Retina (tissue), 1 donor: ENCODE measurements at places on chromosomes 11 and 22.

- no peak for DNase-seq
Measured at GRCh38 chr11:55726715-55727324, 46.4 kb upstream of the OR5D13 start.

DNA sequence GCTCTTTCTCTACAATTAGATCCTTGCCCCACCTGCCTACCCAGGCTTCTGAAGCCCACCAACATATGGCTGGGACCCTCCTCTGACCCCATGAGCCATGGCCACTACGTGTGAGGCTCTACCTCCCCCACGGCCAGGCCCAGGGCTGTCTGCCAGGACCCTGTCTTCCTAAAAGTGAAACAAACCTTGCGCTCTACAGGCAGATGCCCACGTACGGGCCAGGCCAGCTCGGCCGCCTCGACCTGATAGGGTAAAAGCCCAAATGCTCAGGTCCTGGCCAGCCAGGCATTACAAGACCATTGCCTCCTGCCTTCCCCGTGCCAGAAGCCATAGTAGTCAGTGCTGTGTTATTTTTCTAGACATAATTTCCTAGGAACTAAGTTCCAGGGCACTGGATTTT, 1496.4 kb downstream of the BRD1 start:
- DNase-seq, result no peak

DNA sequence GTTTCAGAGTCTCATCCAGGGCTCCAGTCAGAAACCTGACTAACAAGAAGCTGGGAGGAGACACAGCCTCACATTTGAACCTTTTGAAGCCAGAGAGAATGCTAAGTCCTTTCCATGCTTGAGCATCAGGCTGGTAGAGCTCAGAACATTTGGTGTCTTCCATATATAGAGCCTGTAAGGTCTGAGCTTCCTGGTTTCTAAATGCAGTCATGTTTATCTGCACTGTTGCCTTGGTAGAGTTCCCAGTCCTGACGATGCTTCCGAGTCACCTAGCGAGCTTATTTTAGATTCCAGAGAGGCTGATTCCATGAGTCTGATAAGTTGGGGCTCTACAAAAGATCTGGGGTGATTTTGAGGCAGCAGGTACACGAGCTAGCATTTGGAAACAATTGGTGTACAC, 68.4 kb upstream of the SORL1 start:
- no peak for DNase-seq

DNA sequence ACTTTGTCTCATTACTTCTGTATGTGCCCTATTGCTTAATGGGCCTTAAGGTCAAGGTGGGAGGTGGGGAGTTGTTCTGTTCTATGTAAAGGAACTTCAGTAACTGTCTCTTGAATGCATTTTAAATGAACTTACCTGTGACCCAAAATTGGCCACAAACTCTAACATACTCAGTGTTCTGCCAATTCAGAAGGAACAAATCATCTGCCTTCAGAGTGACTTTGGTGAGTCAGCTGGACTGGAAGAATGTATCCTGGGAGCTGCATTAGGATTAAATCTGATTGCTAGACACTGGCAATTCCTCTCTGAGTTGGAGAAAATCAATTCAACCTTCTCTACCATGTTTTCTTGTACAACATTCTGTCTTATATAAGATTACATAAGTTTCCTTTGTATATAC, 1104.8 kb downstream of the DLG2 start:
- no peak for DNase-seq

DNA sequence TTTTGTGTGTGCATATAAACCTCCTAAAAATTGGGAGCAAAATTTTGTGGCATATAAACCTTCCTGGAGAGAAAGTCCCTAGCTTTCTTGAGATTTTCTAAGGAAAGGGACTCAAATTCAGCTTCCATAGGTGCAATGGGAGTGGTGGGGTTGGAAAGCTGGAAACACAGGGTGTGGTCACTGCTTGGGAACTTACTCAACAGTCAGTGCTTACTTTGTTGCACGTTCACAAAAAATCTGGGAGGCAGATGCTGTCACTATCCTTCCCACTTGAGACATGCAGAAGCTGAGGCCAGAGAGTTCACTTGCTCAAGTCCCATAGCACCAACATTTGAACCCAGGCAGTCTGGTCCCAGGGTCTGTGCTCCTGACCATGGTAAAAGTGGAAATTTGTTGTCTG, 3.9 kb upstream of the CATSPERZ start:
- no peak for DNase-seq

- DNase-seq, result no peak
Measured at GRCh38 chr11:92022499-92022898, 202.1 kb upstream of the FAT3 start.

DNA sequence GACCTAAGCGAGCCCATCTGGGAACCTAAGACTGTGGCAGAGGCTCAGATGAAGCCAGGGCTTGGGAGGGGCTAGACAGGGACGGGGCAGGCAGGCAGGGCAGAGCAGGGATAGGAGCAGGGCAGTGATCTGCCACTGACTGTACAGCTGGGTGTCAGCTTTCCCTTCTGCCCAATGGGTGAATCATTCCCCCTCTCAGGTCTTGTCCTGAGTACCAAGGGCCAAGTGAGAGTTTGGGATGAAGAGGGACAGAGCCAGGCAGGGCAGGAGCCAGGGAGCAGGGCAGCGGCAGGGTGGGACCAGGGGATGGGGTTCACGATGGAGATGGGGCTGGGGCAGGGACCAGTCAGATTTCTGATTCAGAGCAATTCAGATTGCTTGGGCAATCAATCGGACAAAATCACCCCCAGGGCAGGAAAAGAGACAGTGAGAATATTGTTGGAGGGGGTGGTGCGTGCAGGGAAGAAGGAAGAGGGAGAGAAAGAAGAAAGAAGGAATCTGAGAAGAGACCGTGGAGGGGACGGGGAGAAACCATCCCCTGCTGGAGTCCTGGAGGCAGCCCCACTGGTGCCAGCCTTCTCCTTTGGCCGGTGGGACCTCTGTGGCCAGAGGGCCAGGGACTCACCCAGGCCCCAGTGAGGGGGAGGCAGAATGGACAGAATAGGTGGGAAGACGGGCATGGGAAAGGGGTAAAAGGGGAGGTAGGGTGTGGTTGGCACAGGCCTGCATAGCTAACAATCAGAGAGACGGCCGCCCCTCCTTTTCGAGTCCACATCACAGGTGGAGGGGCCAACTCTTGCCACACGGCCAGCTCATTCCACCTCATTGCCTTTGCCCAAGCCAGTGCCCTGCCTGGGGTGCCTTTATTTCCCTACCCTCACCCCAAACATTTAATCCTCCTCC, 47.2 kb downstream of the CYTH4 start:
- no peak for DNase-seq

DNA sequence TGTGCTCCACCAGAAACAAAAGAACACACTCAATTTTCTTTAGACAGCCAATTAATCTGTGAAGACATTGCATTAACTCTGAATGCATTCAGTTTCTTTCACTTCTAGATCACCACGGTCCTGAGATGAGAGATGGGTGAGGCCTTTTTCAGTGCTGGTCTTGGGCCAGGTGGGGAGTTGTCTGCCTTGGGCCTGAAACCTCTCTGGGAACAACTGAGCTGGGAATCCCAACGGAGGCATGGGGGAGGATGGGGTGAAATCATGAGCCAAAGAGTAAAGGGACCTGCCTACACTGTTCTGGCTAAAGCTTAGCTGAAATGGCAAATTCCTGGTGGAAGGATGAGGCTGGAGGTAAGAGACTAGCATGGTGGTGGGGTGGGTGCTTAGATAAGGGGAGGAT, 353.5 kb upstream of the B3GAT1 start:
- no peak for DNase-seq

DNA sequence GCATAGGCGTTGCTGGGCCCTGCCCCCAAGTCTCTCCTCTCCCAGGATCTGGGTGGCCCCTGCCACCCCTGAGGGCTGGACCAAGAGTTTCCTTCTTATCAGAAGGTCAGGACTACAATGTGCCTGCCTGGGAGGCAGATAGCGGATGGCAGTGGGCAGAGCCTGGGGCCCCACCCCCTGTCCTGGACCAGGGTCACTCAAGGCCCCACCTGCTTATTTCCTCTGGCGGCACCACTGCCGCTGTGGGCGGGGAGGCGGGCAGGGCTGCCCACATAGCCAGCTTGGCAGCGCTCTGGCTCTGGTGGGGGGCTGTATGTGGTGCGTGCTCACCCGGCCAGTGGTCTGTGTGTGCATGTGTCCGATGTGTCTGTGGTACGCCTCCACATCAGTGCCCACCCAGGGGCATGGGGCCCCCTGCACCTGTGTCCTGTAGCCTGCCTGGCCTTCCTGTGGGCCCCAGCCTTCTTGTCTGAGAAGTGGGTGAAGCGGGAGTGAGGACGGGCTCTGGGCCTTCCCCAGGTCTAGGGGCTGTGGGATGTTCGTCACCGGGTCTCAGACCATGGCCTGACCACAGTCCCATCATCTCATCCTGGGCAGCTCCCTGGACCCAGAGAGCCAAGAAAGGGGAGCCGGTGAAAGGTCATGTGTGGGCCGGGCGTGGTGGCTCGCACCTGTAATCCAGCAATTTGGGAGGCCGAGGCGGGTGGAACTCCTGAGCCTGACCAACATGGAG, 3.0 kb downstream of the GAS2L1 start:
- DNase-seq, result no peak

GRCh38 chr11:57646194-57646798, 3.4 kb downstream of the YPEL4 start:
- DNase-seq, result no peak

DNA sequence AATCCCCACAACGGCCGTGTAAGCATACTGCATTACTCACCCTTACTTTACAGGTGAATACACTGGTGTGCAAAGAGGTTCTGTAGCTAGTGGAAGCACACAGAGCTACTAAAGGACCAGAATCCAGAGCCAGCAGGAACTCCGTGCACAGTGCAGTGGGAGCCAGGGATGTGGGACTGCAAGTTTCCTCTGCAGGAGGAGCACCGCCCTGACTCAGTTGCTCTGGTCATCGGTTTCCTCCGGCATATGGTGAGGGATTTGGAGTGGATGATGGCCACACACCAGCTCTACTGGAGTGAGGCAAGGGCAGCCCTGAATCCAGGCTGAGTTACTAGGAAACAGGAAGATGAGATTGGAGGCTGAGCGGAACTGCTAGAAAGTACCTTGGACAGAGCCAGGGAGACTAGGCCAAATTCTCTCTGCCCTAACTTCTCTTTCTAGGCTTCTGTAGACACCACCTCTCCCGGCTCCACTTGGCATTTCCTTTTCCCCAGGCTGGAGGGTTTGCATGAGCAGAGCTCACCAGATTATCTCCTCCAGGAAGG, 18.2 kb upstream of the C22orf42 start:
- no peak for DNase-seq

DNA sequence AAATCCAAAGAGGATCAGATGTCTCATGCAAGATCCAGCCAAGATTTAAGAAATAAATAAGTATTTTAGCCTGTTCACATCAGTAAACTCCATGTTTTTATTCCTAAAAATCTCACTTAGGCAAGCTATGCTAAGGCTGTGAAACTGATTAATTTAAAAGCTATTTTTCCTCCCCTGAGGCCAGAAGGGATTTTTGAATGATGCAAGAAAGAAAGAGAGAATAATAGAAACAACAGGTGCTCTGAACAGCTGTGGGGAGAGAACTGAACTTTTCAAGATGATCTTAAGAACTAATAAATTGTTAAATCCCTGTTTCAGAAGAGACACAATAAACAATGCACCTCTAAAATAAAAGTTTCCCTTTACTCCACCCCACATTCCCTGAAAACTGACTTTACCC, 241.6 kb downstream of the DLG2 start:
- no peak for DNase-seq

GRCh38 chr11:60362241-60362640, 16.1 kb upstream of the MS4A7 start:
- no peak for DNase-seq

- peak; percentile 67 for DNase-seq
Measured at GRCh38 chr22:42621505-42622002, 6.9 kb upstream of the POLDIP3 start.

- peak; percentile 78 for DNase-seq
Measured at GRCh38 chr11:73242251-73243092, 24.4 kb downstream of the P2RY2 start.
